ENCODE measurements at places on chromosomes 13 and 19.

GRCh38 chr13:23608701-23609413, 38.6 kb downstream of the TNFRSF19 start:
- no peak for DNase-seq

GRCh38 chr19:45523642-45524256, 16.5 kb downstream of the VASP start:
- peak; percentile 68 for DNase-seq

- no peak for DNase-seq
These were observed 99.0 kb upstream of the TSHZ3 start for GRCh38 chr19:31448221-31448657.

GRCh38 chr13:41394166-41394565, 63.2 kb upstream of the RGCC start:
- DNase-seq, result no peak

DNA sequence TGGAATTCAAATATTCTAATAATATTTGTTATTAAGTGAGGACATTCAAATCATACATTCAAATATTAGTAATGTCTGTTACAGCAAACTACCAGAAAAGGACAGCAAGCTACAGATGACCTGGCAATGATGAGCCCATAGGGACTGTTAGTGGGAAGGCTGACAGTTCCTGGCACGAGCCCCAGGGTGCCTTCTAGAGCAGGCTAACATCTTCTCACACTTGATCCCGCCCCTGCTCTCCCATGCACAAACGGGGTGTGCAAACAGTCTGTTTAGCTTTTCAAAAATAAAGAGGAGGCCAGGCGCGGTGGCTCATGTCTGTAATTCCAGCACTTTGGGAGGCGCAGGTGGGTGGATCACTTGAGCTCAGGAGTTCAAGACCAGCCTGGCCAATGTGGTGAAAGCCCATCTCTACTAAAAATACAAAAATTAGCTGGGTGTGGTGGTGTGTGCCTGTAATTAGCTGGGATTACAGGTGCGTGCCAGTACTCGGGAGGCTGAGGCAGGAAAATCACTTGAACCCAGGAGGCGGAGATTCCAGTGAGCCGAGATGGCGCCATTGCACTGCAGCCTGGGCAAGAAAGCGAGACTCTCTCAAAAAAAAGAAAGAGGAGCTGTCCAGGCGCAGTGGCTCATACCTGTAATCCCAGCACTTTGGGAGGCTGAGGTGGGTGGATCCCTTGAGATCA, 9.6 kb upstream of the GARRE1 start:
- no peak for DNase-seq

DNA sequence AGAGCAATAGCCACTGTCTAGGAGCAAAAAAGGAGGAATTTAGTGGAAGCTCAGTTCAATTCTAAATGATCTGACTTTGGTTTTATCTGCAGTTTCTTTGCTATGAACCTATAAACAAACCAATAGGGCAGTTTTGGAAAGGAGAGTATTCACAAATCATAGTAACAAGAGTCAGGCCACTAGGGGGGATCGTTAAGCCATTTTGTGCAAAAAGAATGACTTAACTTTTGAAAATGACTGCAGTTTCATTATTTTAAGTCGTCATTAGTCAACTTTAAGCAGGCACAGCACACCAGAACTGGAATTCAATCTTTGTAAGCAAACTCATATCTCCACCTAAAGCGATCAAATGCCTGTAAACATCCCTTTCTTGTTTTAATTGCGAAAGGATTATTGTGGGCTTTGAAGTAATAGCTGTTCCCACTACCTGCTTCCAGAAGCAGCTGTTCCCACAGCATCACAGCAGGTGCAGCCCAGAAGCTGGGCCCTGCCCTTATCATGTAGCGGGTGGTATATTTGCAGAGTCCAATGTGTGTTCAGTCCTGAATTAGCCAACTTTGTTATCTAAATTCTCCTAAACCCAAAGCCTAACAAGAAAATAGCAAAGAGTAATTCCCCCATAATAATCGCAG, 51.5 kb downstream of the SOX21 start:
- DNase-seq, result peak; percentile 46

- DNase-seq, result no peak
These were observed 826.7 kb downstream of the DIAPH3 start for GRCh38 chr13:59337070-59337469.

DNA sequence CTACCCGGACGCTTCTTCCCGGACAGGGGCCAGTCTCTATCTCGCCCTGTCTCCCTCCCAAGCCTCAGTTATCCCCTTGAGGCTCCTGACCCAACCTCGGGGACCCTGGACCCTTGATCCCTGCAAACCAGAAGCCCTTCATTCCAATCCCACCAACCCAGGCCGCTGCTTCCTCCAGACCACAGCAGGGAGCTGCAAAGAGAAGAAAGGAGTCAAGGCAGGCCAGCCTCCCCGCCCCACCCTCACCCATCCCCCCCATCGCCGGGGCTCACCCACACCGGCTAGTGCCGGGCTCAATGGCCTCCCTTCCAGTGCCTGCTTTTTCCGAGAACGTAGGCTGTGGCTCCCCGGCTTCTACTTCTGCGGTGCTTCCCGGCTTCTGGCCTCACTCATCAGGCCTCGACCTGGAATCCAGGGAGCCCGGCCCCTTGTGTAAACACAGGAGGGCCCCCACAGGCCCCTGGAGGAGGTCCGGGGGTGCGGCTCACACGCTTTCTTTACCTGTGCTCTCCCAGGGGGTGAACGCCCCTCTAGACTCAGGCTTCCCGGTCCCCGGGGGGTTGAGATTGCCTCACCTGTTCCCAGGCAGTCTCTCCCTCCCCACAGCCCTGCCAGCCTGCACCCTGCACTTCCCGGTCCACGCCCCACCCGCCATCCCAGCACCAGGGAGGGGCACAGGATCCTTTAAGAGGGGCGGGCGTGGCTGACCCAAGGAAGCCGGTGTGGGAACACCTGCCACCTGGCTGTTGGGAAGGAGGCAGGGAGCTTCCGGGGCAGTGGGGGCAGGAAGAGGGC, at the start of gene FAM83E:
Gene FAM83E (minus strand): TSS at position 641 of the 795 bp plus-strand sequence. CDS start 1,704 bp downstream, outside the sequence.
- DNase-seq, result no peak
